ENCODE measurements at places on chromosomes 12 and 14. TPM values are rescaled to one million over a fixed set of nuclear protein-coding genes. Genes with fewer than 3 reads are reported as not detected.

The VCPKMT gene
- total RNA-seq, result 2.5 TPM

The NEUROD4 gene
- not detected for total RNA-seq

The IGF1 gene
- total RNA-seq, result 58.7 TPM

The AKAP3 gene
- 3.0 TPM for total RNA-seq

DNA sequence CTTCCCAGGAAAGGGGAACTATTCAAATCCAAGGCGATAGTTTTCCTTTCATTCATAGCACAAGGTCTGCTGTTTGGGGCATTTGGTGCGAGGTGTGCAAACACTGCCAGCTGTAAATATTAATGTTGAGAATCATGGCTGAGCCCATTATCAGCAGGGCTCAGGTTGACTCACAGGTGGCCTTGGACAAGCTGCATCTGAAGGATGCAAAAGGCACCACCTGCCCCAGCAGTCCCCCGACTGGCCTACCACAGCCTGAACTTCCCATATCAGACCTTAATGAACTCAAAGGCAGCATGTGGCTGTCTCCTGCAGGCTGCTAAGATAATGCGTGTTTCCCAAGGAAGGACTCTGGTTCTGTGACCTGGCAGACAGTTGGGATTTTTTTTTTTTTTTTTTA, 93.3 kb upstream of the MAP1LC3B2 start:
- no peak for ATAC-seq

DNA sequence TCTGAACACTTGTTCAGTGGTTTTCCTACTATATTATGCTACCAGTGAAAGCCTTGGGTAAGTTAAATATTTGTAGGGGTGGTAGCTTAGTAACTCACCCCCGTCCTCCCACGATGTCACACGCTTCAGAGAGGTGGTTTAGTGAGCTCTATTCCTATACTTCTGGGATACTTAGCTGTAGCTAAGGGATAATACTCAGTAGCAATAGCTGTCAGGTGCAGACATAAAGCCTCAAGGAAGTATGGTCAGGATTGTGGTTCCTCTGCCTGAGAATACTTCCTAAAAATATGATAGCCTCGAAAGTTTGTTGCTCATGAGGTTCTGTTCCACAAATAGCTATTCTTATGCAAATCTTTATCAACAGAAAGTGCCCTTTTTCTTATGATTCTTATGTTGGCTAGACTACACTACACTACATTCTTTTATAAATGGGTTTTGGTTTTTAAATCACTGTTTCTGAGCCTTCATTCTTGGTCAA, 11.9 kb downstream of the DLST start:
- ATAC-seq, result no peak

DNA sequence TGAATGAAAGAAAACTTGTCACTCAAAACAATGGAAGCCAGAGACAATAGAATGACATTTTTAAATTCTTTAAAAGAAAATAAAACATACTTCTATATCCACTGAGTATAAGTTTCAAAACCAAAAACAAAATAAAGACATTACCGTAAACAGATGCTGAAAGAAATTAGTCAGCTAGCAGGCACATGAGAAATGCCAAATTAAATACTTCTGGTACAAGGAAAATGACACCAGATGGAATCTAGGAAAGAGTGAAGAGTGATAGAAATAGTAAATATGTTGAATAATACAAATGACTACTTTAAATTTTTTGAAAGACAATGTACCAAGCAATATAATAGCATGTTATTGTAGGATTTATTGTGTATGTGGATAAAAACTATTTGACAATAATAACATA, 23.8 kb downstream of the PIK3C2G start:
- no peak for ATAC-seq

GRCh38 chr12:65505386-65506121, 227.1 kb downstream of the MSRB3 start:
- ATAC-seq, result no peak

GRCh38 chr12:105221583-105222283, 14.2 kb downstream of the APPL2 start:
- ATAC-seq, result no peak

DNA sequence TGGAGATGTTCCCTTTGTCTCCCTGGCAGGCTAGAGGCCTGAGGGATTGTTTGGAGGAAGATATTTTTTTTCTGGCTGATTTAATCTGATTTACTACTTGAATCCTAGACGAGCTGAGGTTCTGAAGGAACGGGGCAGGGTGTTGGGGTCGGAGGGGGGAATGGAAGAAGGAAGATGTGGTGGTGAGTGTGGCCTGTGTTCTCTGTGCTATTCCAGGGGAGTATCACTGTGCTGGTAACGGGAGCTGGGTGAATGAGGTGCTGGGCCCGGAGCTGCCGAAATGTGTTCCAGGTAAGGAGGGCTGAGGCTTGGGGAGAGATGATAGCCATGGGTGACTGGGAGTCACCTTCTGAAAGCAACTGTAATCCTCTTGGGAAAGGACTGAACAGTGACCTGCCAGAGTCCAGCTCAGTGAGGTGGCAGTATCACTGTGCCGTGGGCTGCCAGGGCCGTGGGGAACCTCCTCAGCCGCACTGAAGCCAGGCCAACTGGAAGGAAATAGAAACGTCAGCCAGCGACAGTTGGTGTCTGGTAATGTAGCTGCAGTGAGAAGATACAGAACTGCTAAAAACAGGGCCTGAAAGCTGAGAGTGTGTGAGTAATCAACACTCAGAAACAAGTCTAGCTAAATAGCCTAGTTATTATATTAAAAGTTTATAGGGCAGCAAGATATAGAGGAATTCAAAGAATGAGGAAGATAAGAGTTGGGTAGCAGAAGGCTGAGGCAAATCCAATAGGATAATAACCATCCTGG, 7.9 kb downstream of the C1S start:
- ATAC-seq, result no peak

DNA sequence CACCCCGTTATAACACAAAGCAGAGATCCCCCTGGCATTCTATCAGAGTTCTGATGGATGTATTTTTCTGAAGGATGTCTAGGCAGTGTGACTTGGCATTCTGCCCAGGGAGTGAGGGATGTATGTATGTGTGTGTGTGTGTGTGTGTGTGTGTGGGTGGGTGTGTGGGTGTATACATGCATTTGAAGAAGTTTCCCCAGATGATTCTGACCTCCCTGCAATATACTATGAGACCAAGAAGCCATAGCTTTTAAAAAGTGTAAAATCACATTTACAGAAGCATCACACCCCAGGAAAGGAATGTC, 59.7 kb upstream of the NAP1L1 start:
- ATAC-seq, result no peak

DNA sequence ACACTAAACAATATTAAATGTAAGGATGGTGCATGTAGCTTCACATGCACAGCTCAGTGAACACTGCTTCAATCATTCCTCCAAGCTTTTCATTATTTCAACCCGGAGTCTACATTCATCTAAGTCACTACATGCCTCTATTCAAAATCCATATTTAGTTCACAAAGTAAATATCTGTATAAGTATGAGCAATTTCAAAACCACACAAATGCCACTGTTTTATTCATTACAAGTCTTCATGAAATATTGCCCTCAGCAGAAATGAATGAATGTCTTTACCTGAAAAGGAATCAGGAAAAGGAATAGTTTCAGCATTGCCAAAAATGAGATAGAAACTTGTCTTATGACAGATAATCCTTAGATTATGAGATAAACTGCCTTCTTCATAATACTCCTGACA, 149.4 kb downstream of the SLC38A4 start:
- no peak for ATAC-seq

- ATAC-seq, result peak; percentile 56
These were observed 622 bp downstream of the TECPR2 start for GRCh38 chr14:102363182-102363943.

DNA sequence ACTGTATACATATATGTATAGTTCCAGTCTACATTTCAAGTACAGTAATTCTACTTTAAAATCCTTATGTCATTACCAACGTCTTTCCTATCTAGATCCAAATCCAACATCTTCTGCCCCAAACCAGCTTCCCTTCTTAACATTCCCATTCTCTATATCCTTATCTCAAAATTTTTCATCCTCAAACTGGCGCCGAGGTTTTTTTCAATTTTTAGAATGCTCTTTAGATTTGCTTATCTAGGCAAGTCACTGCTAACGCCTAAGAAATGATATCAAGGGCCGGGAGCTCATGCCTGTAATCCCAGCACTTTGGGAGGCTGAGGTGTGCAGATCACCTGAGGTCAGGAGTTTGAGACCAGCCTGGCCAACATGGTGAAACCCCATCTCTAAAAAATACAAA, 48.3 kb downstream of the RIMKLB start:
- no peak for ATAC-seq

DNA sequence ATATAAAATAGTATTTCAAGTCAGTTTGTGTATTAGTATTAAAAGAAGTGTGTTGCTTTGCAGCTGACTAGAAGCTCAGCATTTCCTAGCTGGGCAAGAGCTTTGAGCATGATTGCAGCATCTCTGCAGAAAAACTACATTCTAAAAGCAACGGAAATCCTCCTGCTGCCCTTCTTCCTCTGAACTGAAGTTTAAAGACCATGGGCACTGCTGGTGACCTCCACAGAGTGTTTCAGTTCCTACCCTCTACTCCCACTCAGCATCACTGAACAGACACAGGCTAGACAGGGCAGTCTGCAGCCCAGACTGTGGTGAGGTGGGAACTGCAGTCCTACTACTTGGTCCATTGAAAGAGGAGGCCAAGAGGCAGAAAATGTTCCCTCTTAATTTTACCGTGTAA, 59.0 kb downstream of the FAR2 start:
- no peak for ATAC-seq

GRCh38 chr14:100500128-100500527, 87.1 kb downstream of the BEGAIN start:
- ATAC-seq, result no peak

GRCh38 chr14:39060818-39061437, 42.1 kb downstream of the SEC23A start:
- no peak for ATAC-seq
